Purkinje cell (primary cell): ENCODE measurements at places on chromosomes 7 and 10. TPM values are rescaled to one million over a fixed set of nuclear protein-coding genes. Genes with fewer than 3 reads are reported as not detected.

MLXIPL gene
- 1.4 TPM in 1 of 2 replicates, not detected in the other for polyA plus RNA-seq

CTAGE15 gene
- polyA plus RNA-seq: not detected in 2 replicates

BMPR1A gene
- polyA plus RNA-seq: 5.7 and 8.5 TPM in 2 replicates

DRGX gene
- 0.25 and 4.2 TPM in 2 replicates for polyA plus RNA-seq

CALN1 gene
- 3.0 and 3.5 TPM in 2 replicates for polyA plus RNA-seq

GPRIN2 gene
- polyA plus RNA-seq: not detected in 2 replicates

CALY gene
- 5.7 and 13.9 TPM in 2 replicates for polyA plus RNA-seq

ZCCHC24 gene
- polyA plus RNA-seq: 2.1 and 3.5 TPM in 2 replicates
